ENCODE measurements at places on chromosomes 3 and 15.

- no peak for DNase-seq
Observed at GRCh38 chr3:40768536-40768935, 243.8 kb downstream of the ZNF621 start.

DNA sequence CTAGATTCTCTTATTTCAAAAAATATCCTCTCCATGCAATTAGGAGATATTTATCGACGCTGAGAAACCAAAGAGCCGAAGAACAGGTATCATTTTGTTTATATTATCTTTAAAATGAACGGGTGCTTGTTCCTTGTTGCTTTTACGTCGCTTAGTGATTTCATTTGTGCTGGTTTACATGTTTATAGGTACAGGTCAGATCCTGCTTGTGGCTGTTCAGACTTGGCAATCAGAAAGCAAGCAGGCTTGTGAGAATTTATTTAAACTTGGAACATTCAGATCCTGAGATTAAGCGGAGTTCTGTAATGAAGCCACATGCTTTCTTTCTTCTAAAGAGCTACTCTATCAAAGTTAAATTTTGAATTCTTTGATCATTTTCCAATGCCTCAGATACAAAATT lies 43.0 kb upstream of the ATP2C1 start:
- no peak for DNase-seq

DNA sequence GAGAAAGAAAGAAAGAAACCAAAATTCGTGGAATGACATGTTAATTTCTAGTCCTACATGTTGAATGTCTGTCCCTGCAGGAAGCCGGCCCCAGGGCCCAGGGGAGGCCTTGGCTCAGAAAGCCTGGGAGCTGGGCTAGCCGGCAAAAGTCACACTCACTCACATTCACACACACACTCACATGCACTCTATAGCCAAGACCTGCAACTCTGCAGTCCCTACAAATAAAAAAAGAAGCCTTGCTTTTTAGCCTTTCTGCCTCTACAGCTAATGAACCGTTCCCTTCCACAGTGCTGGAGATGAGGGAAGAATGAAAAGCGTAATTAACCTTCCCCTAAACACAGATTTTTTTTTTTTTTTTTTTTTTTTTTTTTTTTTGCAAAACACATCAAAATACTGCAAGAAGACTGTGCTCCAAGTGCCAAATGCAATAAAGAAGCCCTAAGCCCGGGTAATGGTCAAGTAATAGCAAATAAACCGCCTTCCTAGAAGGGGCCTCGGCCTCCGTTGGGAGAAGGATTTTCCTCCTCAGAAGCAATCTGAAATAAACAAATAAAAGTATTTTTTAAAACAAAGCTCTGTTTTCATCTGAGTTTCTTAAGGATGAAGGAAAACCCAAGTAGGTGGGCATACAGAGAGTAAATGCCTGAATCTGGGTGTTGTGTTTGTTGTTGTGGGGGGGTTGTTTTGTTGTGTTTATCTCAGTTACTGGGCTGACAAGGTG lies 4.3 kb downstream of the MECOM start:
- DNase-seq, result no peak

DNA sequence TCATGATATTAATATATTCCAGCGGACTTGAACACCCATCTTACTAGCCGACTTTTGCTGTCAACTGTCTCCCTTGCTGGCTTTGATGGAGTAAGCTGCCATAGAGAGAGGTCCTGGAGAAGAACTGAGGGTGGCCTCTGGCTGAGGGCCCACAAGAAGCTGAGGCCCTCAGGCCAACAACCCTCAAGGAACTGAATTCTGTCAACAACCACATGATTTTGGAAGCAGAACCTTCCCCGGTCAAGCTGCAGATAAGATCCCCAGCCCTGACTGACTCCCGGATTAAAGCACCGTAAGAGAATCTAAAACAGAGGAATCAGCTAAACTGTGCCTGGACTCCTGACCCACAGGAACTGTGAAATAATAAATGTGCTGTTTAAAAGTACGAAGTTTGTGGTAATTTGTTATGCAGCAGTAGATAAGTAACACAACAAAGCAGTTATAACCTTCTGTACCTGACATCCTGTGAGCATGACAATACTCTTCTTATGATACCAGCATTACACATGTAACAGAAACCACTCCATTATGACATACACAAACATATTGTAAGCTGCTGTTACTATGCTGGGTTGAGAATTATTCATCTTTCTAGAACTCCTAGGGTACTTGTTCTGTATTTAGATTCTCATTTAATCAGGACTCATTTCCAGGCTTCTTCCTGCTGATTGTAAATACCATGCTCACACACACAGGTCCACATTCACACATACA lies 66.2 kb downstream of the HES1 start:
- DNase-seq, result no peak

- DNase-seq, result peak; percentile 55
Observed at GRCh38 chr3:11611341-11611799, 32.3 kb downstream of the VGLL4 start.

- DNase-seq, result peak; percentile 41
Observed at GRCh38 chr3:157063926-157064325, 96.0 kb downstream of the CCNL1 start.

DNA sequence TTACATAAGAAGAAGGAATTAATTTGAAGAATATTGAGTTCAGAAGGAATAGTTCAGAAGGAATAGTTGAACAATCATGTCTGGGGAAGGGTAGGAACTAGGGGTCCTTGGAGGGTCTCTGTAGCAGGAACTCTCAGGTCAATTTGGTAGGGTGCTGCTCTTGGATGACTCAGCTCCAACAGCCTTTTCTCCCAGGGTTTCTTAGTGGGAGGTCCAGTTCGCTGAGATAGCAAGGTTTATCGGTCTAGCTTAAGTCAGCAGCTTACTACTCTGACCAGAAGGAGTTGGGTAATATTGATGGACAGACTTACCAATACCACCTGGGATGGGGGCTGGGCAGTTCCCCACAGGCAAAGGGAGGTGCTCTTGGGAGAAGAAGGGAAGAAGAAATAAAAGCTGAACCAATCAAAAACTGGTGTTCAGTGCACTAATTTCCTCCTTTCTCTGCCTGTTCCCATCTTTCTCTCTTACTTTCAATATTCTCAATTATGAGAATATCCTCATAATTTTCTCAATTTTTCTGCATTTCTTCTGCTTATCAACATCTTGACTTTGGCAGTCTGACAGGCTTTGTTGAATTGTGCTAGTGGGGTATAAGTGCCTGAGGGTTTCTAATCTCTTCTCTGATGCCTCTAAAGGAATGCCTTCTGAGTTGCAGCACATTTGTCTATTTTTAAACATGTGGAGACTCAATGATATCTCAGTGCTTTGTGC lies 14.4 kb upstream of the MITF start:
- no peak for DNase-seq

DNA sequence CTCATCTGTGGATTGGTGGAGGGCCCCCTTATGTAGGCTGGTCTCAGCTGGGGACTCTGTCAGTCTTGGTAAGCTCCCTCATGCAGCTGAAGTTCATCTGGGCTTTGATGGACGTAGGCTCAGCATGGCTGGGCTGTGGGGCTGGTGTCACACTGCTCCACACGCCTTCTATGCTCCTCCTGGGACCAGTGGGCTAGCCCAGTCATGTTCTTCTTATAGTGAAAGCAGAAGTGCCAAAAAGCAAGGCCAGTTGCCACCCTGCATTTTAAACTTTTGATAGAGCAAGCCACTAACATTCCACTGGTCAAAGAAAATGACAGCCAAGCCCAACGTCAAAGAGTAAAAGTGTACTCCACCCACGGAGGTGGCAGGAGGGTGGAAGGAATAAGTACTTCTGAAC lies 165.5 kb downstream of the MEX3B start:
- DNase-seq, result no peak

- no peak for DNase-seq
Observed at GRCh38 chr3:34646911-34647460, 848.6 kb downstream of the PDCD6IP start.

Measured in fibroblast of skin of abdomen (primary cell).